GM03348 (cell line): ENCODE measurements at places on chromosomes 2 and 18.

- DNase-seq: no peak
These were observed 45.0 kb downstream of the SLC38A11 start for GRCh38 chr2:164910101-164910899.

DNA sequence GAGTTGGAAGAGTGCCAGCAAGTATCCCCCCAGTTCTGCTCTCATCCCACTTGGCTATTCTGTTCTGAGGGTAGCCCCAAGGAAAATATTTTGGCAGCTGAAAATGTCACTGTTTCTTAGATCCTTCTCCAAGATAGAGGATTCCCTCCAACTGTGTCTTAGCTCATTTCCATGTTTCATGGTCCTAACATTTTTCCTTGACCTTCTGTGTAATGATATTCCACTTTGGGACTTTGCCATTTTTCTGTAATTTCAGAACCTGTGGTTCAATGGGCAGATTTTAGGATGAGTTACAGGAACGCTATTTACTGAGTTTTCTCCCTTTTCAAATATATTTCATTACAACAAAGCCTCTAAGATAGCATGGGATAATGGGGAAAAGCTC lies 34.7 kb downstream of the NHEJ1 start:
- no peak for DNase-seq

DNA sequence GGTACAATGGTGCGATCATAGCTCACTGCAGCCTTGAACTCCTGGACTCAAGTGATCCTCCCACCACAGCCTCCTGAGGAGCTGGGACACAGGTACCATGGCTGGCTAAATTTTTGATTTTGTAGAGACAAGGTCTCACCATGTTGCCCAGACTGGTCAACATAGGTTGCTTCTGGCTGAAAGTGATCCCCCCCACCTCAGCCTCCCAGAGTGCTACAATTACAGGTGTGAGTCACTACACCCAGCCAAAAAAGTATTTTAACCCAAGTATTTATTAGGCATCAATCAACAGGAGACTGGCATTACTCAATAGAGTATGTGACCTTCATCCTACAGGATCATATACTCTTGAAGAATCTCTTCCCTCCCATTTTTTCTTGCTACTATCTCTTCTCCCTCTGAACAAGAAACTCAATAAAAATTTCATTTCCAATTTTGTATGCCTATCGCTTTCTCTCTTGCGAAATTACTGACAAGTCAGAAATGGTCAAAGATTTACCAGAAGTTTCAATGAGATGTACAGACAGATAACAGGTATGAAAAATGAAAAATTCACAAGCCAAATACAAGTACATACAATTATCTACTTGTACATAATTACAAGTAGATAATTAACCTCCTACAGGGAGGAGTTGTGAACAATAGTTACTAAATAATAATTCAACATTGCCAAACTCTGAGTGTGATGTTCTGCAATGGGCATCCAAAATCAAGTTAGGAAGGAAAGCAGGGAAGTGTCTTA lies 34.9 kb upstream of the CCNT2 start:
- no peak for DNase-seq

DNA sequence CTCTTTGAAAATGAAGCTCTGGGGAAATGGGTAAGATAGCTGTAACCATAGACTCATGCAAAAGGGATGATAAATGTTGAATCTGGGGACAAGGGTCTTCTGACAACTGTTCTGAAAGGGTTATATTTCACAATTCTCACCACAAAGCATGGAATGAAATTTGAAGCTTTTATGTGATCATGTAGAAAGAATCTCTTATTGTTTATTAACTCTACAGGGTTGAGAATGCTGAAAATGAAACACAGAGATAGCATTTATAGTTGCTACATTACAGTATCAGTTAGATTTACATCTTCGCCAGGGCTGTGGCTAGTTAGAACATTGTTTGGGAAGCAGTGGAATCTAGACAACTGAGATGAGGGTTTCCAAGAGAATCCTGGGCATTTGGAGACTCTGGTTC lies 97.4 kb upstream of the LHCGR start:
- DNase-seq: no peak

DNA sequence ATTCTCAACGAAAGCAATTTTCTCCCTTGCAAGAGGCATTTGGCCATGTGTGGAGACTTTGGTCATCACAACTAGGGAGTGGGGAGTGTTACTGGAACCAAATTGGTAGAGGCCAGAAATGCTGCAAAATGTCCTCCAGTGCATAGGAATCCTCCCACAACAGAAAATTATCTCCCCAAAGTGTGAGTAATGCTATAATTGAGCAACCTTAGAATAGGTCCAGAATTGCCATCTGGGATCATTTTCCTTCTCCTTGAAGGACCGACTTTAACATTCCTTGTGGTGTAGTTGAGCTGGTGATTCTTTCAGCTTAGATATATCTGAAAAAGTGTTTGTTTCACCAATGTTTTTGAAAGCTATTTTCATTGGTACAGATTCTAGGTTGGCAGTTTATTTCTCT lies 111.2 kb upstream of the SMIM21 start:
- DNase-seq: peak; percentile 83
